HFFc6 (cell line): ENCODE measurements at places on chromosomes 2 and 18.

- peaks cover 5% of the 10 kb centered on the region for H3K27me3 ChIP-seq
- H3K4me3 ChIP-seq: no peak overlapping the region
- H3K27ac ChIP-seq: no peak overlapping the region
- peaks cover 7% of the 10 kb centered on the region; the same call in 1 of the 2 replicates for H3K36me3 ChIP-seq
- peaks cover 25% of the 10 kb centered on the region for H3K4me1 ChIP-seq
Measured at GRCh38 chr2:10900216-10901109, 11.3 kb upstream of the KCNF1 start.

GRCh38 chr2:107542314-107542740 lies 284.4 kb upstream of the RGPD4 start:
- H3K27ac ChIP-seq: no peak overlapping the region
- DNase-seq: no peak

- peaks cover 11% of the 10 kb centered on the region; the same call in 1 of the 2 replicates for H3K4me1 ChIP-seq
- H3K27ac ChIP-seq: no peak overlapping the region
- H3K36me3 ChIP-seq: no peaks in the 10 kb centered on the region
- H3K4me3 ChIP-seq: no peak overlapping the region
- no peak for DNase-seq
Measured at GRCh38 chr2:654896-655295, 22.3 kb downstream of the TMEM18 start.

DNA sequence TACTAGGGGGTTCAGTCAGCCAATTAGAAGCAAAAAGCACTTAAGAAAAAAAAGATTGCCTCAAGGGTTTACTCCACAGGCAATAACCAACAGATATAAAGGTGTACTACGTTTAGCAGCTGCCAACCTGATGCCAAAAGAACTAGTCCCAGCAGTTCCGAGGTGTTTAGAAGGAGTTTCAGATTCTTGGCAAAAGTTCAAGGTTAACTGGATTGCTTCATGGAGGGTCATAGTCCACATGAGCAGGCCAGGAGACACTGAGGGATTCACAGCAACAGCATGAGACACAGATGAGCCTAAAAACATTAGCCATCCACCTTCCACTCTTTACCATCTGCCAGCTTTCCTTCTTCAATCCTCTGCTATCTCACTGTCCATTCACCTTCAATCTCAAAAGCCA lies 4.9 kb upstream of the DNAH7 start:
- peaks cover 36% of the 10 kb centered on the region for H3K4me1 ChIP-seq
- H3K27ac ChIP-seq: no peak overlapping the region
- H3K36me3 ChIP-seq: 0 out of 2 replicates have a peak, but pooled peaks cover 5% of the 10 kb centered on the region
- no peak overlapping the region for H3K4me3 ChIP-seq
- no peak for DNase-seq
- no peaks in the 10 kb centered on the region; the same call in none of the 2 replicates for H3K27me3 ChIP-seq

DNA sequence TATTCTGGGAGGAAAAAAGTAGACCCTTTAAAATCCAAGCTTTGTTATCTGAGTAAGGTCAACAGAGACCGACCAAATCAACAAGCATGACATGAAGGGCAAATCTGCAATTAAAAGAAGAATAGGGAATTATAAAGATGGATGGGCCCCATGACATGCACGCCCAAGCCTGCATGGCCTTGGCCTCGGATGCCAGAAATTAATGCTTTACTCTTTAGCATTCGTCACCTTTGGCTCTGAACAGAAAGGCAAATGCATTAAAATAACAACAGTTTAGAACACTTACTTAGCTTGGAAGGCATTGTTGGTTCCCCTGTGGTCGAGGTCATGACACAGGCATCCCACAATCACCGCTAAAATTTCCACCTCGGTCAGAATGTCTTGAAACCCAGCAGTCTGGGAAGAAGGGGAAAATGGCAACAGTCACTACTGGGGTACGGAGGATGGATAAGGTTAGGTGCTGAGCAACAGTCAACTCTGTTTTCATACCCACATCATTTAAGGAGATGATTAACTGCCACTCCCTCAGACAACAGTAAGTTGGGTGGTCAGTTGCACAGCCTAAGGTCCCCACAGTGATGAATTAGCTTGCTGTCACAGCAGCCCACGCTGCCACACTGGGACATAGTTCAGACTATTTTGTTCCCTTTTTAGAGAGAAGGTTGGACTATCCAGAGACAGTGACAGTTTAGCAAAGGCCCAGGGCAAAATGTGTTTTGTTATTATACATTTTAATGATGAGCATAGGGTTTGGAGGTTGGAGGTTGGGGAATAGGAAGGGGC lies 319.1 kb downstream of the AGPS start:
- H3K4me3 ChIP-seq: no peak overlapping the region
- no peaks in the 10 kb centered on the region for H3K36me3 ChIP-seq
- no peak for DNase-seq
- H3K4me1 ChIP-seq: no peaks in the 10 kb centered on the region

- H3K4me3 ChIP-seq: peak overlapping the region; percentile 98
- H3K27me3 ChIP-seq: no peaks in the 10 kb centered on the region; the same call in 1 of the 2 replicates
Measured at GRCh38 chr2:210169516-210170195, 1.6 kb downstream of the KANSL1L start.

DNA sequence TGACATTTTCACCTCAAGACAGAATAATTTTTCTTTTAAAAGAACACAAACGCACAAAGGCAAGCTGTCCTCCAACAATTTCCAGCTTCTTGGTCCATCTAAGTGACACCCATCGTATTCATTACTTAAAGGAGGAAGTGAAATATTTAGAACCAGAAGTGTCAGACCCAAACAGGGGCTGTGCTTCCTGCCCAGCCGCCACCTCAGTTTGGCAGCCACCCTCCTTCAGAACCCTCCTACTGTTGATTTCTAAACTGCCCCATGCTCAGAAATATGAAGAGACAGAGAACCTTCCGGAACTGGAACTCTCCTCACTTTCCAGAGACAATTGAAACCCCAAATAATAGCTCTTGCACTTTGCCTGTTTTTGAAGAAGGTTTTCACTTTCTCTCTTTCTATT lies 734.8 kb upstream of the SALL3 start:
- DNase-seq: no peak
- no peak overlapping the region for H3K4me3 ChIP-seq
- H3K27me3 ChIP-seq: peaks cover 2% of the 10 kb centered on the region; the same call in 1 of the 2 replicates
- H3K36me3 ChIP-seq: peaks cover 3% of the 10 kb centered on the region
- no peaks in the 10 kb centered on the region for H3K4me1 ChIP-seq

GRCh38 chr2:62145478-62146100 lies 50.3 kb upstream of the B3GNT2 start:
- no peaks in the 10 kb centered on the region for H3K36me3 ChIP-seq
- no peak overlapping the region for H3K4me3 ChIP-seq
- DNase-seq: no peak
- no peaks in the 10 kb centered on the region; the same call in 1 of the 2 replicates for H3K27me3 ChIP-seq
- H3K4me1 ChIP-seq: peaks cover 37% of the 10 kb centered on the region
